Fibroblast of lung (primary cell): ENCODE measurements at places on chromosomes 7 and 10. TPM values are rescaled to one million over a fixed set of nuclear protein-coding genes. Genes with fewer than 3 reads are reported as not detected.

Gene LIPF
- total RNA-seq, result not detected in 2 replicates

Gene SLC25A13
- 6.9 TPM in 2 replicates for total RNA-seq

DNA sequence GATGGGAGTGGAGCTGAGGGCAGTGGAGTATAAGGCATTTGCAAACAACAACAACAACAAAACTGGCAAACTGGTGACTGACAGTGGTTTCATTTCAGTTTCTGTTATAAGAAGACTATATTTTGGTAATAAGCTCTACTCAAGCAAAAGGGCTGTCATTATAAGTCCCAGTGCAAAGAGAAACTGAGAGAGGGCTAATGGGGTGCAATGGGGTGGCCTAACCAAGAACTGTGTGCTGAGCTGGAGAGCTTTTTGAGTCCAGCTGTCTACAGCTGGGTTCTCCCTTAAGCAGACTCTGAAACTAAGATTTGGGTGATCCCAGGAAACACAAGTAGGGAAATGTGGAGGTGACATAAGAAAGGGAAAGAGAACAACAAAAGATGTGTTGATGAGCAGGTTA is 439.3 kb downstream of the ADRA2A start:
- H3K4me1 ChIP-seq, result no peaks in the 10 kb centered on the region
- H3K27ac ChIP-seq, result no peak overlapping the region
- no peak overlapping the region for H3K4me3 ChIP-seq
- DNase-seq, result no peak
- H3K27me3 ChIP-seq, result no peaks in the 10 kb centered on the region
- no peaks in the 10 kb centered on the region for H3K36me3 ChIP-seq

- no peaks in the 10 kb centered on the region for H3K36me3 ChIP-seq
- peak overlapping the region; percentile 58 for H3K27ac ChIP-seq
- DNase-seq, result peak; percentile 48
- H3K27me3 ChIP-seq, result no peaks in the 10 kb centered on the region
These were observed 20.5 kb upstream of the PITRM1 start for GRCh38 chr10:3192856-3193635.

DNA sequence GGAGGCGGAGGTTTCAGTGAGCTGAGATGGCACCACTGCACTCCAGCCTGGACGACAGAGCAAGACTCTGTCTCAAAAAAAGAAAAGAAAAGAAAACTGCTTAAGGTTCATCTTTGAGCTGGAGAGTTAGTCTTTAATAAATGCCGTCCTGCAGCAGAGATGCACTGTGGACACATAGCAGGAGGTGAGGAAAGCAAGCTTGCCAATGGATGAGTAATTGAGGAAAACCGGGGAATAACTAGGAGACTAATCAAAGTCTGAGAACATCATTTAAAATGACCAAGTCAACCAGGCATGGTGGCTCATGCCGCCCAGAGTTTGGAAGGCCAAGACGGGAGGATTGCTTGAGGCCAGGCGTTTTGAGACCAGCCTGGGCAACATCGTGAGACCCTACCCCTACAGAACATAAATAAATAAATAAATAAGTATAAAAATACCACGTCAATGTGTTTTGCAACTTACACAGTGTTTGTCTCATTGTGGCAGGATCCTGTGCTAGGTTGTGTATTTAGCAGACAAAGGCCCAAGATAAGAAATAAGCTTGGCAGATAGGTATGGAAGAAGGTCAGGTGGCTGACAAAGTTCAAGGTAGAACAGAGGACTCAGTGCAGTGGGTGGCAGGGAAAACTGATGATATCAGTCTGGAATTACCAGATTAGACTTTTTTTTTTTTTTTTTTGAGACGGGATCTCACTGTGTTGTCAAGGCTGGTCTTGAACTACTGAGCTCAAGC is 115.7 kb upstream of the KMT2C start:
- H3K4me3 ChIP-seq, result no peak overlapping the region
- no peaks in the 10 kb centered on the region for H3K36me3 ChIP-seq
- H3K4me1 ChIP-seq, result no peaks in the 10 kb centered on the region
- no peak for DNase-seq
- no peak overlapping the region for H3K27ac ChIP-seq

DNA sequence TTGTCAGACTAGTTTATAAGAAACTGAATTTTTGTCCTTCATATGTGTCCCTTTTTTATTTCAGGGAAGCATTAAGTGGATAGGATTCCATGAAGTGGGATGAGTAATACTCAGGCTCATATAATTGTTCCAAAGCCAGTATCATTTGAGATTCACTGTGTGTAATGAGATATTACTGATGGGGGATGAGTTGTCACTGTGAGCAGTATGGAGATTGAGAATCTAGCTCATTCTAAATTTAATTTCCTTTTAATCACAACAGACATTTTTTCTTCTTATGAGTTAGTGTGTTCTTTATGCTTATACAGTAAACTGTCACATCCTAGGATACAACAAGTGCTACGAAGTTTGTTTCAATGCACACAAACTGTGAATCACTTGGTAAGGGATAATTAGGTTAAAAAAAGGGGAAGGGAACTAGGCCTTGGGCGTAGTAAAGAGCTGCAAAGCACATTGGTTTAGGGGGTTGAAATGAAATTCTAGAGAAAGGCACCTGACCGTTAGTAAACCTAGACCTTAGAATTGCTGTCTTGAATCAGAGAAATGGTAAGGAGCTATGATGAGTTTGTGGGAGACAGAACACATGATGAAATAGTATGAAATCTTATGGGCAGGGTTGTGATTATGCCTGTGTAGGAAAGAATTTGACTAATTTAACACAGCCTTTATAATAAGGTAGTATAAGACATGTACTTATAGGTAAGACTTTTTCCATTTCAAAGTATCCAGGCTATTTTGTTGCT is 153.4 kb downstream of the MLLT10 start:
- no peak overlapping the region for H3K4me3 ChIP-seq
- no peaks in the 10 kb centered on the region for H3K27me3 ChIP-seq
- no peak overlapping the region for H3K27ac ChIP-seq
- peak; percentile 79 for DNase-seq
- H3K36me3 ChIP-seq, result no peaks in the 10 kb centered on the region
- no peaks in the 10 kb centered on the region for H3K4me1 ChIP-seq

- no peaks in the 10 kb centered on the region for H3K27me3 ChIP-seq
- no peaks in the 10 kb centered on the region for H3K4me1 ChIP-seq
- no peak overlapping the region for H3K27ac ChIP-seq
- H3K36me3 ChIP-seq, result peaks cover 4% of the 10 kb centered on the region
- DNase-seq, result no peak
These were observed 19.0 kb downstream of the LDB1 start for GRCh38 chr10:102101152-102101551.

GRCh38 chr7:106281127-106281526 is 3.7 kb downstream of the NAMPT start:
- H3K4me1 ChIP-seq, result peaks cover 2% of the 10 kb centered on the region
- H3K27me3 ChIP-seq, result no peaks in the 10 kb centered on the region
- H3K4me3 ChIP-seq, result no peak overlapping the region
- no peak overlapping the region for H3K27ac ChIP-seq

- H3K4me1 ChIP-seq, result peaks cover 5% of the 10 kb centered on the region
- no peak overlapping the region for H3K4me3 ChIP-seq
- no peak overlapping the region for H3K27ac ChIP-seq
- H3K36me3 ChIP-seq, result no peaks in the 10 kb centered on the region
- peak; percentile 71 for DNase-seq
- no peaks in the 10 kb centered on the region for H3K27me3 ChIP-seq
These were observed 66.8 kb downstream of the LRMDA start for GRCh38 chr10:75497997-75498883.

- no peaks in the 10 kb centered on the region for H3K27me3 ChIP-seq
- H3K4me1 ChIP-seq, result peaks cover 24% of the 10 kb centered on the region
- H3K4me3 ChIP-seq, result no peak overlapping the region
- DNase-seq, result no peak
- peaks cover 39% of the 10 kb centered on the region for H3K36me3 ChIP-seq
- H3K27ac ChIP-seq, result peak overlapping the region; percentile 15
These were observed 144.8 kb upstream of the KLF14 start for GRCh38 chr7:130878785-130879184.

DNA sequence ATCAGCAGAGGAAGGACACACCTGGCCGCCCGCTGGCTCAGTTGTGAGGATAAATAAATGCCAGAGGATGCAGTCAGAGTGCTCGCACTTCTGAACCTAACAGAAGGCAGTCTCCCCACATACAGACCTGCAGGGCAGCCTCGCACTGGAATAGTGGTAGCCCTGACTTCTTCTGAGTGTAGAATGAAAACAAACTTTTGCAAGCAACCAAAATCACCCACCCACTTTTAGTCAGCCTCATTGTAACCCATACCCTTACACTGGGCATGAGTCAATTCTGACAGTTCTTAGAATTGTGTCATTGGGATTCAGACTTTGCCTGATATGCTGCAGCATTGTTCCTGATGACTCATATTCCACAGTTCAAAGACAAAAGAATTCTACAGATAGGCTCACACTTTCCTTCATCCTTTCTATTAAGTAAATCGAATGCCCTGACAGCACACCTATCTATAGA is 167.0 kb upstream of the CDK1 start:
- H3K4me1 ChIP-seq, result no peaks in the 10 kb centered on the region
- H3K27me3 ChIP-seq, result no peaks in the 10 kb centered on the region
- DNase-seq, result peak; percentile 62
- no peak overlapping the region for H3K27ac ChIP-seq

DNA sequence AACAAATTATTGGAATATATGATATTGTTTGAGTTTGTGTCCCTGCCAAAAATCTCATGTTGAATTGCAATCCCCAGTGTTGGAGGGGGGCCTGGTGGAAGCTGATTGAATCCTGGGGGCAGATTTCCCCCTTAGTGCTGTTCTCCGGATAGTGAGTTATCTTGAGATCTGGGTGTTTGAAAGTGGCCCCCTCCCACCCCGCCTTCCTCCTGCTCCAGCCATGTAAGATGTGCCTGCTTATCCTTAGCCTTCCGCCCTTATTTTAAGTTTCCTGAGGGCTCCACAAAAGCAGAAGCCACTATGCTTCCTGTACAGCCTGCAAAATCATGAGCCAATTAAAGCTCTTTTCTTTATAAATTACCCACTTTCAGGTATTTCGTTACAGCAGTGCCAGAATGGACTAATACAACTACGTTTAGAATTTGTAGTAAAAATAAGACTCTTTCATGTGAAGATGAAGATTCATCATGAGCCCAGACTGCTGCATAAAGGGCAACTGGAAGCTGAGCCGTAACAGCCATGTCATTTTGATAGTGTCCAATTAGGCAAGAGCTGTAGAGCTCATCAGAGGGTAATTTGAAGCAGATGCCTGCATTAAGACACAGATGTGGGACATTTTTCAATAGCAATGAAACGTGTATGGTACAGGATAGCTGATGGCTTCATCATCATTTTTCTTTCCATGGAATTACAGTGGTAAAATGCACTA is 1007.2 kb downstream of the REEP3 start:
- DNase-seq, result no peak
- H3K4me1 ChIP-seq, result no peaks in the 10 kb centered on the region
- no peaks in the 10 kb centered on the region for H3K27me3 ChIP-seq
- H3K36me3 ChIP-seq, result no peaks in the 10 kb centered on the region
- H3K27ac ChIP-seq, result no peak overlapping the region

GRCh38 chr10:3532644-3533043 is 252.4 kb downstream of the KLF6 start:
- no peaks in the 10 kb centered on the region for H3K27me3 ChIP-seq
- no peak overlapping the region for H3K4me3 ChIP-seq
- no peak overlapping the region for H3K27ac ChIP-seq
- peaks cover 5% of the 10 kb centered on the region for H3K4me1 ChIP-seq
- H3K36me3 ChIP-seq, result no peaks in the 10 kb centered on the region
